ENCODE measurements at places on chromosomes 3 and 15.

- peak; percentile 89 for DNase-seq
Observed at GRCh38 chr3:37301980-37302708, 127.8 kb upstream of the LRRFIP2 start.

DNA sequence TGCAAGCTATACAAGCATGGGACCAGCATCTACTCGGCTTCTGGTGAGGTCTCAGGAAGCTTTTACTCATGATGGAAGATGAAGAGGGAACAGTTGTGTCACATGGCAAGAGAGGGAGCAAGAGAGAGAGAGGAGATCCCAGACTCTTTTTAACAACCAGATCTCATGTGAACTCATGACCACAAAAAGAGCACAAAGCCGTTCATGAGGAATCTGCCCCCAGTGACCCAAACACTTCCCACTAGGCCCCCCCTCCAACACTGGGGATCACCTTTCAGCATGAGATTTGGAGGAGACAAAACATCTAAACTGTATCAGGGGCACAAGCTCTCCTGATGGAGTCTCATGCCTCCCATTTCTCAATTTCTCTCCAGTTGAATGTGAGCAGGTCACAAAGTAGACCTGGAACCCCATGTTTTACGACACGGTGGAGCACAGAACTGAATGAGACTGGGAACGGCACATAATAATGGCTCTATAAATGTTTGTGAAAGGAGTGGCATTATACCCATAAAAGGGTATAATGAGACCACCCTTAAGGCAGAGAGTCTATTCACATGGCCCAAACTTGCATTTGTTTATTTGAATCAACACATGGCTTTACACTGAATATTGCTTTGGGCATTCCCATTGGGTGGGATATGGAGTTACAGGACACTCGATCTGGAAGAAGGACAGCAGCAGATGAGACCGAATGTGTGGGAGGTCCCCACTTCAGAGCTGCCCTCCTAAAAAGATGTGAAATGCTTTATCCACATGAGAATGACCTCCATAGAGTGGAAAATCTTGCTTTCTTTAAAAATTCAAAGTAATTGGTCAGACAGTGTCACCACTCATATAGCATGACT, 38.8 kb downstream of the IL16 start:
- no peak for DNase-seq

GRCh38 chr3:98730886-98731537, 32.1 kb upstream of the ST3GAL6 start:
- no peak for DNase-seq

GRCh38 chr3:56355570-56356185, 112.6 kb downstream of the ERC2 start:
- peak; percentile 78 for DNase-seq

GRCh38 chr3:63639806-63640205, 12.7 kb upstream of the SNTN start:
- no peak for DNase-seq

- DNase-seq: peak; percentile 29
Observed at GRCh38 chr3:8607234-8608040, 37.2 kb downstream of the SSUH2 start.

- DNase-seq: no peak
Observed at GRCh38 chr3:63248015-63248414, 30.1 kb upstream of the SYNPR start.

DNA sequence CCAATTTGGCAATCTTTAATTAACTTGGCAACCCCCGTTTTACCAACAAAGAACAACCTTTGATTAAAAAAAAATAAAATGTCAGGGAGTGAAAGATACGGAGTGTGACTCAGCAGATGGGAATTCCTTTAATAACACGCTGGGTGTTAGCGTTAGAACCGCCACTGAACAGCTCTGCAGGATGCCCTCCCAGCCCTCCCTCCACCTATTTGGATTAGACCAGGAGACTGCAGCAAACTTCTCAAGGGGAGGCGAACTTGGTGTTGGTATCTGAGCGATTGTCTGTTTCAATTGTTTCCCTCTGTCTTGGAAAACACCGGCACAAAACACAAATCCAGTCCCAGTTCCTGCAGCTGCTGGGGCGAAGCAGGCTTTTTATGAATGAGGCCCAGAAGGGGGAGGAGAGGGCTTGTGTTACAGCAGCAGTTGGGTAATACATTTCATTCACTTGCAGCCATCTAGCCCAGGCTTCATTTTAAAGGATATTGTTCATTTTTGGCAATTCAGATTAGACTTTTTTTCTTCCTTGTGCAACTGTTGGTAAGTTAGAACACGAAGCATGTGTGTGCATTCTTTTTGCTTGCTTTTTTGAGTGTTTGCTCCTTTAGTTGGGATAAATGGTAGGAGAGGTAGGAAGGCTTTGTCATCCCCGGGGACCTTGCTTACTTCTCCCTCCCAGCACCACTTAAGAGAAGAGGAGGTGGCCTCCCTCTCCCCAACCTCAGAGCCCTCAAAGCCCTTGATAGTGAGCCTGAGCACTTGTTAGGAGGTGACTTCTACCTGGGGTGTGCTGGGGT, 152.3 kb downstream of the IGF1R start:
- DNase-seq: peak; percentile 55

GRCh38 chr15:58731756-58732535, 17.6 kb downstream of the ADAM10 start:
- peak; percentile 34 for DNase-seq

- DNase-seq: no peak
Observed at GRCh38 chr15:67992834-67993233, 61.3 kb upstream of the PIAS1 start.

DNA sequence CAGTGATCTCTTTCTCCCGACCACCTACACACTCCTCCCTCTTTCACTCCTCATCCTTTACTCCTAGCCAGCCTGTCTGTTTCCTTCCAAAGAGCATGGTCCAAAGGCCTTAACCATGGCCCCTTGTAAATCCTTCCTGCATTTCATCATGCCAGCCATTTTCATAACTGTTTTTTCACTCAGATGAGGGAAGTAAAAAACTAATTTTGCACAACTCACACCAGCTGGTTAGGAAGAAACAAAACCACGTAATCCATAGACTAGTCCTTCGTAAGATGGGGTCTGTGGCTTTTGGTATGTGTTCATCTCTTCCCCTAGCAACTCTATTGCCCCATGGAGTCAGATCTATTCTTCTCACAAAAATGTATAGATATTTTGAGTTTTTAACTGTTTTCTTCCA, 187.8 kb downstream of the SHOX2 start:
- peak; percentile 98 for DNase-seq

DNA sequence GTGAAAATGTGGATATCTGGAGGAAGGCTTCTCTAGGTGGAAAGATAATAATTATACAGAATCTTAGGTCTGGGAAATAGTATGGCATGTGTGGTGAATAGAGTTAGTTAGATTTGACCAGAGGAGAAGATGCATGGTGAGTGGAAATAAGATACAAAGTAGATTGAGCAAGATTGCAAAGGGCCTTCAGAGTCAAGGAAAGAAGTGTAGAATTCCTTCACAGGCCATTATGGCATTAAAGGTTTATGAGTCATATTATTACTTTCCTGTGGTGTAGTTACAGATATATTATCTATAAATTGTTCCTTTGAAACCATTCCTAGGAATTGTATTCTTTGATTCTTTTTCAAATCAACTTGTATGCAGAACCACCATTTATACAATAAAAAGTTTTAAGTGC, 660.3 kb downstream of the SI start:
- DNase-seq: no peak

- DNase-seq: no peak
Observed at GRCh38 chr15:98400120-98400519, 248.2 kb upstream of the IGF1R start.

DNA sequence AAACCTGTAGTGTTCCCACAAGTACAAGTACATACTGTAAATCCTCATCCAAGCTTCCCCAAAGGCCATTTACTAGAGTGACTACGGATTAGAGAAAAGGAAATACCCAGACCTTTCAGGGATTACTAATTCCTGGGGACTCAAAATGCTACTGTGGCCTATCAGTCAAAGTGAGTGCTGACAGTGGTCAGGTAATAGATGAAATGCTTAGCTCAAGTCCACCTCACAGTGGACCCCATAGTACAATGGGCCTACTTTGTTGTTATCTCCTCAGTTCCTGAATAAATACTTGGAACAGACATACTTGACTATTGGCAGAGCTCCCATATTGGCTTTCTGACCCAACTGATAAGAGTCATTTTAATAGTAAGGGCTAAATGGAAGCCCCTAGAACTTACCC, 61.6 kb downstream of the MAP4 start:
- no peak for DNase-seq

DNA sequence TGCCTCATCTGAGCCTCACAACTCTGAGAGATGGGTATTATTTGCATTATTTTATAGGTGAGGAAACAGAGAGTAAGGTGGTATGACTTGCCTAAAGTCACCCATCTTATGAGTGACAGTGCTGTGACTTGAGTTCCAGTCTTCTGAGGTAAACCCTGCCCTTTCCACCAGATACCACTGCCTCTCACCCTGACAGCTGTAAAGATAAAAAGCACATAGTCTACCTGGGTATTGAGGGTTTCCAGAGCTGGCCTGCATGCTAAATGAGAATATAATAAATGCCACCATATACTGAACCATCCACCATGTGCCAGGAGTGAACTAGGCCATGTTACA, 25.6 kb downstream of the RASGRP1 start:
- no peak for DNase-seq

DNA sequence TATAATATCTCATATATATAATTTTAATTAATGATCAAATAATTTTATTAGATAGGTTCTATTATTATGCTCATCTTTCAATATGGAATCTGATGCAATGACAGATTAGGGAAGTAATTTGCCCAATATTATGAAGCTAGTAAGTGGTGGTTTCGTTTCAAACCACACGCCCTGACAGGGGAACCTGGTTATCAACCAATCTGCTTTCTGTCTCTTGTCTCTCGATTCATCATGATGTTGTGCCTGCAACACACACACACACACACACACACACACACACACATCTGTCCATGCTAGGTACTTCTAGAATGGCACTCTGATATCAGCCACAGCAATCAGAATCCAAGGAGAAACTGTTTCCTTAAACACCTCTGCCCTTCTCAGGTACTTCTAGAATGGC, 128.4 kb downstream of the ZBBX start:
- peak; percentile 76 for DNase-seq

DNA sequence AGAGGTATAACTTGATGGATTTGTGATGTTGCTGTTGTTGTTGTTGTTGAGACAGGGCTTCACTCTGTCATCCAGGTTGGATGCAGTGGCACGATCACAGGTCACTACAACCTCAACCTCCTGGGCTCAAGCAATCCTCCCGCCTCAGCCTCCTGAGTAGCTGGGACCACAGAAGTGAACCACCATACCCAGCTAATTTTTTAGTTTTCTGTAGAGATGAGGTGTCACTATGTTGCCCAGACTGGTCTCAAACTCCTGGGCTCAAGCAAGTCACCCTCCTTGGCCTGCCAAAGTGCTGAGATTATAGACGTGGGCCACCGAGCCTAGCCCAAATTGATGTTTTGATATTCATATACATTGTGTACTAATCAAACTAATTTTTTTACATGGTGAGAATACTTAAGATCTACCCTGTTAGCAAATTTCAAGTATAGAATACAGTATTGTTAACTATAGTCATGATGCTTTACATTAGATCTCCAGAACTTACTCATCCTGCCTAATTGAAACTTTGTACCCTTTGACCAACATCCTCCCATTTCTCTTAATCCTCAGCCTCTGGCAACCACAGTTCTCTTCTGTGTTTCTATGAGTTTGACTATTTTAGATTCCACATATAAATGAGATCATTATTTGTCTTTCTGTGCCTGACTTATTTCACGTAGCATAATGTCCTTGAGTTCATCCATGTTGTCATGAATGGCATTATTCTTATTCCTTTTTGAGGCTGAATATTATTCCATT, 23.2 kb downstream of the LMCD1 start:
- DNase-seq: no peak

- DNase-seq: no peak
Observed at GRCh38 chr3:150080058-150080730, 109.5 kb upstream of the PFN2 start.

DNA sequence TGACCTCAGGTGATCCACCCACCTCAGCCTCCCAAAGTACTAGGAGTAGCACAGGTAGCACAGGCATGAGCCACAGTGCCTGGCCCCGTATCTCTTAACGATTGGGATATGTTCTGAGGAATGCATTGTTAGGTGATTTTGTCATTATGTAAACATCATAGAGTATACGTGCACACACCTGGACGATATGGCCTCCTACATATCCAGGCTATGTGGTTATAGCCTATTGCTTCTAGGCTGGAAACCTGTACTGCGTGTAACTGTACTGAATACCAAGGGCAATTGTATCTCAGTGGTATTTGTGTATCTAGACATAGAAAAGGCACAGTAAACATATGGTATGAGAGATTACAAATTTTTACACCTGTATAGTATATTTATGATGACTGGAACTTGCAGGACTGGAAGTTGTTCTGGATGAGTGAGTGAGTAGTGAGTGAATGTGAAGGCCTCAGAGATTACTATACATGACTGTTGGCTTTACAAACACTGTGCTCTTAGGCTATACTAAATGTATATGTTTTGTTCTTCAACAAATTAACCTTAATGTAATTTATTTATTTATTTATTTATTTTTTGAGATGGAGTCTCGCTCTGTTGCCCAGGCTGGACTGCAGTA, 120.7 kb downstream of the MBNL1 start:
- no peak for DNase-seq

GRCh38 chr3:4806535-4807108, 172.6 kb upstream of the BHLHE40 start:
- no peak for DNase-seq

- DNase-seq: no peak
Observed at GRCh38 chr15:92981333-92981732, 81.2 kb downstream of the CHD2 start.

DNA sequence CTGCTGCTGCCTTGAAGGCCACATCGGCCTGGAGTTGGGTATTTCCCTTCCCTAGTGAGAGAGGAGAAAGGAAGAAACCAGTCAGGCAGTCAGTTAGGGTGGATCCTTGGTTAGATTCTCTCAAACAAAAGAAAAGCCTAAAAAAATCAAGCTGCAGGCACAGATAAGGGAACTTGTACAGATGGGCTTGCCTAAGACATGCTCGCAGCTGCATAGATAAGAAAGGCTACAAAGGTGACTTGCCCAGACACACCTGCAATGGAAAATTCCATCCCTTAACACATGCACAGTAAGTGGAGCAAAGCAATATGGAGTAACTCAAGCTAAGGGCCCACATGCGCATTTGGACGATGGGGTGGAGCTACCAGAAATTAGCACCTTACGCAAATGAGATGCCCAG, 199.7 kb upstream of the ARPP21 start:
- DNase-seq: no peak

DNA sequence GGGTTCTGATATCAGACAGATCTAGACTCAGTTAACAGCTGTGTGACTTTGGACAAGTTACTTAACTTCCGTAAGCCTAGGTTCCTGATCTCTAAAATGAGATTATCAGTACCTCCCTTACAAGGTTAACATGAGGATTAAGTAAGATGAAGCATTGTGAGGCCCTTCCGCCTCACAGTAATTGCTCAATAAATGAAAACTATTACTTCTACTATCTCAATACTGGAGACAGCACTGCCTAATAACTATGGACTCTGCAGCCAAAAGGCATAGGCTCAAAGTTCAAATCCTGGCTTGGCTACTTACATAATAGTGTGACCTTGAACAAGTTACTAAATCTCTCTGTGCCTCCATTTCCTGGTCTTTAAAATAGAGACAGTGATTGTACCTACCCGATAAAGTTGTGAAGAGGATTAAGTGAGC, 82.0 kb upstream of the ATP11B start:
- peak; percentile 17 for DNase-seq

- no peak for DNase-seq
Observed at GRCh38 chr15:100728371-100729201, 126.2 kb downstream of the ASB7 start.

GRCh38 chr15:38559636-38560307, 4.8 kb downstream of the RASGRP1 start:
- DNase-seq: no peak

Data from MV-4-11 (cell line).